ENCODE measurements at places on chromosomes 2 and 18.

DNA sequence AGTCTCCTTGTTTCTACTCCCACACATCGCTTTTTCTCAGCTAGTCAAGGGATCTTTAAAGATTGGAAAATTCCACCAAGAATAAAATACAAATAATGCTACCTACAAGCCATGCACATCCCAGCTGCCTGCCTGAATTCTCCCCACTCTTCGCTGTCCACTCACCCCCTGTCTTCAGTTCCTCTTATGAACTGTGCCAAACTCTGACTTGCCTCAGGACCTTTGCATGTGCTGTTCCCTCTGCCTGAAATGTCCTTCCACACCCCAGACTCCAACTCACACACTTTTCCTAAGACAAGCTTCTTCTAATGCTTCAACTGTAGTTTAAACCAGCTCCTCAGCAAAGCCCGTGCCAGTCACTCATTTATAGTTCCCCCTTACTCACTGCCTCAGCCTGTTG, 260.0 kb downstream of the NAPG start:
- no peak for DNase-seq

DNA sequence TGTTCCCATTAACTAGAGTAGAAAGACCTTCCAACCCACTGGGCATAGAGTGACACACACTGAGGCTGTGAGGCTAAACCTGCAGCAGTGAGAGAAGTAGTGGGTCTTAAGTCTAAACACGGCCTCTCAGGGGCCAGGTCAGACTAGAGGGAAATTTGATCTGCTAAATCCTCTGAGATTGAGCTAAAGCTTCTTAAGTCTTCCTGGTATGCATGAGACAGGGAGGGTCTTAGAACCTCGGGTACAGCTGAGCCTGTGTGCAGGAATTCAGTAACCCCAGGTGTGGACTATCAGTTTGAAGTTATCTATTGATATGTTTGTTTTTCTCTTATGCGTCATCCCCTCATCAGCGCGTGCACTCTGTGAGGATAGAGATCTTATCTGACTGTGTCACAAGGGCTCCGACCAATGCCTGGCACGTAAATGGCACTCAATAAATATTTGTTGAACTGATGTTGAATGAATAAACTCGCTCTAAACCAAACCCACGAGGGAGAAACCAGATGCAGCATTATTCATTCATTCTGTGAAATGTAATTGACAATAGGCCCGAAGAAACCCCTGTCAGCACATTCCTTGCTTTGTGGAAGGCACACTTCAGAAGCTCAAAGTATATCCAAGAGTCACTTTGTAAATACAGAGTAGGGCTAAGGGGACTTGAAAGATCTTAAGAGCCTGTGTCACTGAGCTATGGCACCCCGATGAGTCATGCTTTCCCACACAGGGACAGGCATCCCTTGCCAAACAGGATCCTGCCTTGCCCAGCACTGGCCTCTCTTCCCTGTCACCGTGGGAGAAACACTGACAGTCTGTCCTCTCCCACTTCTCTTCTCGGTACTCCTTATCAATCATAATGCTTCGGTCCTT, 21.7 kb upstream of the RAB10 start:
- DNase-seq, result peak; percentile 36

GRCh38 chr2:219929835-219930234, 302.4 kb downstream of the SLC4A3 start:
- no peak for DNase-seq

DNA sequence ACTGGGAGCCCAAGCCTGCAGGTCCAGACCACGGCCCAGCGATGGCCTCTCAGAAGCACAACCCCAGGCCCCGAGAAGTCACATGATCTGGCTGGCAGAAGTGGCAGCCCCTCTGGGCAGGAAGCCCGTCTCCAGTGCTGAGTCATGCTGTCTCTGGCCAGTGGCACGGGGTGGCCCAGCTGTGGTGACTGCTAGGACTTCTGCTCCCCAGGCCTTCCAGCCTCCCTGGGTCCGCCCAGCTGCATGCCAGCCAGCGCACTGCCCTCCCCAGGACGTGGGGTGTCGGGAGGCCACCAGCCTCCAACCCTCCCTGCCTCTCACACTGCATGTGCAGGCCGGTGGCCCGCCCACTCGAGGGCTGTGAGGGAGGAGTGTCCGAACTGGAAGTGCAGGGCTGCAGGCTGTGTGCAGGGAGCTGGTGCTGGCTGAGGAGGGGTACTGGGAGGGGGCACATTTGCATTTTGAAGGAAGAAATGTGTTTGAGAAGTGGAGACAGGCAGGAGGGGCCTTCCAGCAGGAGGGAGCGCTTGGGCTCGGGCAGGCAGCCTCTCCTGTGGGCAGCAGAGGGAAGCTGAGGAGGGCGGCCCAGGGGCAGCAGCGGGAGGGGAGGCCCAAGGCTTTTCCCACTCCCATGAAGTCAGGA, 17.0 kb upstream of the HPCAL1 start:
- DNase-seq, result peak; percentile 40

DNA sequence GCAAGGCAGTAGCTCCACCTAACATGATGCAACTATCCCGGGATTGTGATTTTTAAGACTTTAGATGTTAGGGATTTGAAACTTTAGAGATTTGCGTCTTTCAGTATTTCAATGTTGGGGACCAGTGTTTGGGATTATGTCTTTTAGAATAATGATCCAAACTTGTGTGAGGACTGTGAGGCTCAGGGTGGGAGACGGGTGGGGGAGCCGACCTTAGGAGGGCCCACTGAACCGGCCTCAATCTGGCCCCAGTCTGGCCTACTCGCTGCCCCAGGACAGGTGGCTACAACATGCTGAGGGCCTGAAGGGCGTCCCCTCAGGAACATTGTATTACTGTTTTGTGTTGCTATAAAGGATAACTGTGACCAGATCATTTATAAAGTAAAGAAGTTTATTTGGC, 10.7 kb downstream of the AMER3 start:
- no peak for DNase-seq

DNA sequence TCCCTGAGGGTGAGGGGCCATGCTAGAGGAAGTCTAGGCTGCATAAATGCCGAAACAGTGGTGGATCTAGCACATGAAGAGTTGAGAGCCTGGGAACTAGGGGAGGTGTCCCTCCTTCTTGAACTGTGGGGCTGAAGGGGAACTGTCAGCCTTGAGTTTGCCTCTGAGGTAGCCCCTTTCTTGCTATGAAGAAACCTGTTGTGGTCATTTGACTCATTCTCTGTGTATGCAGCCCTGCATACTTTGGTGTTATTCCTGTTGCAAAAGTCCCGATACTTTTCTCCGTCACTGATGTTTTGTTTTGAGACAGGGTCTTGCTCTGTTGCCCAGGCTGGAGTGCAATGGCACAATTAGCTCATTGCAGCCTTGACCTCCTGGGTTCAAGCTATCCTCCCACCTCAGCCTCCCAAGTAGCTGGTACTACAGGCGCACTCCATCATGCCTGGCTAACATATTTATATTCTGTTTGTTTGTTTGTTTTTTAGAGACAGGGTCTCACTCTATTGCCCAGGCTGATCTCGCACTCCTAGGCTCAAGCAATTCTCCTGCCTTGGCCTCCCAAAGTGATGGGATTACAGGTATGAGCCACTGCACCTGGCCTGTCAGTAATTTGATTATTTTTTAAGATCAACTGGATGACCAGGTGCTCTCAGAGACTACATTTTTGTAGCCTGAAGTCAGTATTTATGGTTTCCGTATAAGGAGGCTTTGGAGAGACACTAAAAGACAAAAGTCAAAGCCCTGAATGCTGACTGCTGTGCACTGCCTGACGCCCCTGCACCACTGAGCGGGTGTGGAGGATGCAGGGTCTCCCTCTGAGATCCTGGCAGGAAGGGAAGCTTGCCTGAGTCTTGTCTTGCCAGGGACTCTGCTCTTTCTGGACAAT, 126.0 kb upstream of the MSH6 start:
- no peak for DNase-seq

- DNase-seq, result no peak
Observed at GRCh38 chr2:171913517-171913916, 8.7 kb upstream of the HAT1 start.

DNA sequence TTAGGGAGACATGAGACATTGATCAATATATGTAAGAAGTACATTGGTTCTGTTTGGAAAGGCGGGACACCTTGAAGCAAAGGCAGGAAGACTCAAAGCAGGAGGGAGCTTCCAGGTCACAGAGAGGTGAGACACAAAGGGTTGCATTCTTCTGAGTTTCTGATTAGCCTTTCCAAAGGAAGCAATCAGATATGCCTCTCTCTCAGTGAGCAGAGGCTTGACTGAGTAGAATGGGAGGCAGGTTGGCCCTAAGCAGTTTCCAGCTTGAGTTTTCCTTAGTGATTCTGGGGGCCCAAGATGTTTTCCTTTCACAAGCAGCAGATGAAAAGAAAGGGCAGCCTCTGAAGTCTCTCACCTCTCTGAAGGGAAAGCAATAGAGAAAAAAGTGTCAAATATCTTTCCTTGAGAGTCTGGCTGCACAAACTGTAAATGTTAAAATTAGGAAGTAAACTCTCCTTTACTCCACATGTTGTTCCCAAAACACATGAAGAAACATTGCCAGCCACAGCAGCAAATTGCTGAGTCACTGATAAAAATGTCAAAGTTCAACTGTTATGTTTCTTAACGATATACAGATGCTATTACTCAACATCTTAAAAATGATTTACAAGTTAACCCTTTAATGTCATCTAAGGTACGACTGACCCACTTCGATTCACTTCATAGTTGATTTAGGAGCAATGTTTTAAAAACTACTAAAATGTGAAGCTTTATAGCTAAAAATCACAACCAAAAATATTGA, 40.3 kb downstream of the CYB5A start:
- DNase-seq, result peak; percentile 91

GRCh38 chr18:58026857-58027256, 17.2 kb upstream of the NEDD4L start:
- no peak for DNase-seq

DNA sequence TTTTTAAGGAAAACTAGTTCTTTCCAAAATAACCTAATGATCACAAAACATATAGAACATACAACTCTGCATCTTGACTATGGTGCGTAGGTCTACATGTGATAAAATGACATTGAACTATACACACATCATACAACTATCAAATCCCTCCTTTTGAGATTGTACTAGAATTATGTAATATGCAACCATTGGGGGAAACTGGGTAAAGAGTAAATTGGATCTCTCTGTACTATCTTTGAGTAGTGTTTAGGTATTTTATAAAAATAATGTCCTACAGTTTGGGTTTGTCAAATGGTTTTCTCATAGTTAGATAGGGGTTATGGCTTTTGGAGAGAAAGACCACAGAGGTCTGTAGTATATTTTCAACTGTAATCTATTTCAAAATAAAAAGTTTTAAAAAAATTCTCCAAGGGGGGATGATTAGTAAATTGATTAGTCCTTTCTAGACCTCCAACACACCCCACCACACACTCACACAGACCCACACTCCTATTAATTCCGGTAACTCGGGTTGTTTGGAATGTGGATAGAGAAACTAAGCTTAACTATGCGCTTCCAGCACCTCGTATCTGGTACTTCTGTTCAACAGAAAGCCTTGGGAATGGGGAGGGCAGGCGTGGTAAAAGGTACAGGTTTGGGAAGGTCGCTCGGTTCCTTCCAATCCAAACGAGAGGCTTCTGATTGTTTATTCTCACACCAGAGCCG, 695 bp upstream of the BIRC6 start:
- DNase-seq, result no peak

DNA sequence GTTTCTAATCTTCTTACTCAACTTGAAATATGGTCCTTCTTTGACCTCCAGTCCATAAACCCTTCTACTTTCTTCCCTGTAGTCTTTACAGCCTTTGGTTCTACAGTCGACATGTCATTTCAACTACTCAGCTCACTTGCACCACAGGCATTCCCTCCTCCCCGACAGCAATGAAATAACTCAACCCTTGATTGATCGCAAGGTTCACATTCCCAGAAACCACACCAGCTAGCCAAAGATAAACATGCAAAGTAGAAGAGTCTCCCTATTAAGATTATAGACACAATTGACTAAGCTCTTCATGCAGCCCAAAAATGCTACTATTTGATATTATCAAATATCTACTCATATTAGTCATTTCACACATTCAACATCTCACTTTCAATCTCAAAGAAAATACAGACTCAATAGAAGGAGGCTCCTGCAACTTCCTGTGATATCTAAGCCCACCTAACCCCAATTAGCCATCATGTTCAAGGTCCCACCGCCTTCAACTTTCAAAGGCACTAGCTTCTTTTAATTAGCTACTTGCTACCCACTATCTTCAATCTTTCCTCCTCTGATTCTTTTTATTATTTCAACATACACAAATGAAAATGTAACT, 50.8 kb downstream of the RTTN start:
- peak; percentile 41 for DNase-seq

DNA sequence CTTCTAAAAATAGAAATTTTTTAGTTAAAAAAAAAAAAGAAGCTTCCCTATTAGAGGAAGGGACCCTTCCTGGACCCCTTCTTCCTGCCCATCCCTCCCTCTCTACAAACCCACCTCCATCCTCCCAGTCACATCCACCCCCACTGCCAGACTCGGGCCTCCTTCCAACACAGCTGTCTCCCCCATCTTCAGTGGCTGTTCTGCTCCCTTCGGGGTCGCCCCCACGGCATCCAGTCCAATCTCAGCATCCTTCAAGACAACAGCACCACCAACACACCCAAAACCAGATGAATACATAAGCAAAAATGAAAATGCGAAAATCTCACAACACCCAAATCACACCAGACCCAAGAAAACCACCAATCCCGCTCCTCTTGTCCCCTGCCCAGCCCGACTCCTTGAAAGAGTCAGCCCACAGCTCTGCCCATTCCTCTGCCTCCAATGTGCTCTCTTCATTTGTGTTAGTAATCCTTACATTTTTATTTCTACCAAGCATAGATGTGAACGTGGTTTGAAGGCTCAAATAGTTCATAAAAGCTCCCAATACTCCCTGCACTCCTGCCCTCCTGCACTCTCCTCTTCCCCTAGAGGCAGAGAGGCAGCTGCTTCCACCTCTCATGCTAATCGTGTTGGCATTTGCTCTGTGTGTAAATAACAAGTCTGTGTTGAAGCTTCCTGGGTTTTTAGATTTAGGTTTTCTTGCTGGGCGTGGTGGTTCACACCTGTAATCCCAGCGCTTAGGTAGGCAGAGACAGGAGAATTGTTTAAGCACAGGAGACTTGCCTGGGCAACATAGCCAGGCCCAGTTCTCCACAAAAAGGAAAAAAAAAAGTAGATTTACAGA, 37.0 kb downstream of the MAL start:
- DNase-seq, result no peak

DNA sequence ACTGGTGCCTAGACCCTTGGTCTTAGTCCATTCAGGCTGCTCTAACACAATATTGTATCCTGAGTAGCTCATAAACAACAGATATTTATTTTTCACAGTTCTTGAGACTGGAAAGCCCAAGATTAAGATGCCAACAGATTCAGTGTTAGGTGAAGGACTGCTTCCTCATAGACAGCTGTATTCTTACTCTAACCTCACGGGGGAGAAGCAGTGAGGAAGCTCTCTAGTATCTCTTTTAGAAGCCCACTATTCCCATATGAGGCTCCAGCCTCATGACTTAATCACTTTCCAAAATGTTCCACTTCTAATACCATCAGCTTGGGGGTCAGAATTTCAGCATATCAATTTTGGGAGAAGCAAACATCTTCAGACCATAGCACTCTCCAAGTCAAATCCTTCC, 833.4 kb downstream of the LRRTM4 start:
- no peak for DNase-seq

DNA sequence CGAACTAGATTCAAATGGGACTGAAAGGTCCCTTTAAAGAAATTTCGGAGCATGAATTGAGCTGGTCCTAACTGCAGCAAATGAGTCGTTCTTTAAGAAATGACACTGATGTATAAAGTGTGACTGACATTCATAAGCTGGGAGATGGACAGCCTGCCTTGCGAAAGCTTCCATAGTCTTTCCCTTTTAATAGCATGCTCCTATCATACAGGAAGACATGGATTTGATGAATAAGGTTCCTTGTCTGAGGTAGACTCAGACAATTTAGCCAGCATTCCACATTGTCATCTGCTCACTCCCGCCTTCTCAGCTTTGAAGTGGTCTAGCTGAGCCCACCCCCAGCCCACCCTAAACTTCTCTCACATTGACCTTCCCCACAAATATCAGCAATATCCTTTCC, 264.9 kb downstream of the TSN start:
- DNase-seq, result no peak
